Stimulated activated CD4-positive, alpha-beta T cell treated with anti-CD3 and anti-CD28 coated beads, Interleukin-1b, Interleukin-23, amount 100 ng/mL, for 4 hours (primary cell): ENCODE measurements at places on chromosomes 1 and 21.

DNA sequence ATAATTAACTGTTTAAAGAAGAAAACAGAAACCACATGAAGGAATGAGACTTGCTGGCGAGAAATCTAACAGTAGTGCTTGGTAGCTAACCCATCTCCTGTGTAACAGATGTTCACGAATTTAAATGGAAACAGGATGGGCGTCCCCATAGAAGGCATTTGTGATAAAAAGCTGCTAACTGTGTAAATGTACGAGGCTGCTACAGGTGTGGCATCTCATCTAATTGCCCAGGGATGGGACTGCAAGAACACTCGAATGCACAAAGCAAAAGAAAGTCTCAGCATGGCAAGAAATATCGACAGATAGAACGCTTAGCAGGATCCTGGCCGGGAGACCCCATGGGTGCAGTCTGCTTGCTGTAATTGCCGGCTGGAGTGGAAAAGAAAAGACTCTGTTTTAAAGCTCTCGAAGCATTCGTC lies 112.7 kb downstream of the RUNX1 start:
- DNase-seq = no peak

DNA sequence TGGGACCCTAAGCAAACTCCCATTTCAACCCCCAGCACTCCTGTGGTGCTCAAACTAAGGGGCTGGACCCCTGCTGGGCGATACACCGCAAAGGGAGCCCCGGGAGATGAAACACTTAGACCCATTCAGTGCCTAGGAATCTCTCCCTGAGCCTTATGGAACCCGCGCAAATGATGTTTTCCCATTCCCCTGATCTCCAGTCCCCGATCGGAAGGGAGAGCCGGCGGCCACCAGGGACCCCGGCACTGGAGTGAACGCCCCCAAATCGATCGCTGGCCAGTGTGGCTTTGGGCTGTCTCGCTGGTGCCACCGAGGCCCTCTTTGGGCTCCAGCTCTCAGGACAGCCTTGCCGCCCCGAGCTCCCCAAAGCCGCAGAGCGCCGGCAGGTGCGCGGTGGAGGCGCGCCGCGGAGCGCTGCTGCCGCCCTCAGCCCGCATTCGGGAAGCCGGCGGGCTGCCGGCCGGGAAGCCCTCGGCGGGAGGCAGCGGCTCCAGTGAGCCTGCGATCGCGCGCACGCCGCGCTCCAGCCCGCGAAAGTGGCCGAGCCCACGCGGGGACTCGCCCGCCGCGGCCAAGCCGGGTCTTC lies 1.1 kb downstream of the PLXNA2 start:
- DNase-seq = peak; percentile 13

DNA sequence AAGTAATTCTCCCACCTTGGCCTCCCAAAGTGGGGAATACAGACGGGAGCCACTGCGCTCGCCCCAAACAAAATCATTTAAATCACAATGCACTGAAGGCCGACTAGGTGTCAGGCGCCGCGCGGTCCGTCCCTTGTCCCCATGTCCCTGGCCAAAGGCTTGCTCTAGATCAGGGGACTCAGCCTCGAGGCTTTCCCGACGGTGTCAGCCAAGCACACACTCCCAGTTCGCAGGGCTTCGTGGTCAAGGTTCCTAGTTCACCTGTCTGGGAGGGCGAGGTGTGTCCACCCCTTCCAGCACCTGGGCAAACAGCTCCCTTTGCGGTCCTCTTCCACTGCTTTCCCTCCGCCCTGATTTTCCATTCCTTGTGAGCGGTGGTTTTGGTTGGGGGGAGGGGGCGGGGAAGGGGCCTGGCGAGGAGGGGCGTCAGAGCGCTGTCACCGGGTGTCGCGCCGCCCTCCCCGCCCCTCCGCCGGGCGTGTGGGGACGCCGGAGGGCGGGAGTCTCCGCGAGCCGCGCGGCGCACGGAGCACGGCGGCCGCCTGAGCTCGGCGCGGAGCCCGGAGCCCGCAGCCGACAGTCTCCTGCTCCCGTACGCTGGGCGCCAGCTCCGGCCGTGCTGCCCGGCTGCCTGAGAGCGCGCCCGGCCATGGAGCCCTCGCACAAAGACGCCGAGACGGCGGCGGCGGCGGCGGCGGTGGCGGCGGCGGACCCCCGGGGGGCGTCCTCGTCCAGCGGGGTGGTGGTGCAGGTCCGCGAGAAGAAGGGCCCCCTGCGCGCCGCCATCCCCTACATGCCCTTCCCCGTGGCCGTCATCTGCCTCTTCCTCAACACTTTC lies at the start of gene STUM:
Gene STUM (plus strand): TSS at position 509 of the 838 bp plus-strand sequence. CDS start 141 bp downstream, at position 650.
- no peak for DNase-seq

- no peak for DNase-seq
Measured at GRCh38 chr1:89635825-89636815, 3.2 kb downstream of the LRRC8C start.

DNA sequence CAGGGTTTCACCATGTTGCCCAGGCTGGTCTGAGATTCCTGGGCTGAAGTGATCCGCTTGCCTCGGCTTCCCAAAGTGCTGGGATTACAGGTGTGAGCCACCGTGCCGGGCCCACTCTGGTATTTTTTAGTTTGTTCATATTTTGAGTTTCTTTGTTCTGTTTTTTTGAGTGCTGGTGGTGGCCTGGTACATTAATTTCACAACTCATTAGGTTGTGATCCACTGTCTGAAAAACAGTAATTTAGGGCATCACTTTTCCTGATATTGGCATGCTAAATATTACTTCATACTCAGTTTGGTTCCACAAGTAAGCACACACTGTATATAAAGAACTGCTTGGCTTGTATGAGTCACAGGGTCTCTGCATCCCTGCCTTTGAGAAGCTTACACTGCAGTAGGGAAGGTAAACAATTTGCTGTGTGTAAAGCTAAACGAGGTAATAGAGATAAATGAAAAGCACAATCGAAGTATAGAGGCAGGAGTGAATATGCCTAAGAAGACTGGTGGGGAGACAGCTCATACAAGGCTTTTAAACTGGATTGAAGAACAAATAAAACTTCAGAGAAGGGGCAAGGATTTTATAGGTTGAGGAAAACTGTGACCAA lies 7.7 kb downstream of the SNX27 start:
- no peak for DNase-seq

DNA sequence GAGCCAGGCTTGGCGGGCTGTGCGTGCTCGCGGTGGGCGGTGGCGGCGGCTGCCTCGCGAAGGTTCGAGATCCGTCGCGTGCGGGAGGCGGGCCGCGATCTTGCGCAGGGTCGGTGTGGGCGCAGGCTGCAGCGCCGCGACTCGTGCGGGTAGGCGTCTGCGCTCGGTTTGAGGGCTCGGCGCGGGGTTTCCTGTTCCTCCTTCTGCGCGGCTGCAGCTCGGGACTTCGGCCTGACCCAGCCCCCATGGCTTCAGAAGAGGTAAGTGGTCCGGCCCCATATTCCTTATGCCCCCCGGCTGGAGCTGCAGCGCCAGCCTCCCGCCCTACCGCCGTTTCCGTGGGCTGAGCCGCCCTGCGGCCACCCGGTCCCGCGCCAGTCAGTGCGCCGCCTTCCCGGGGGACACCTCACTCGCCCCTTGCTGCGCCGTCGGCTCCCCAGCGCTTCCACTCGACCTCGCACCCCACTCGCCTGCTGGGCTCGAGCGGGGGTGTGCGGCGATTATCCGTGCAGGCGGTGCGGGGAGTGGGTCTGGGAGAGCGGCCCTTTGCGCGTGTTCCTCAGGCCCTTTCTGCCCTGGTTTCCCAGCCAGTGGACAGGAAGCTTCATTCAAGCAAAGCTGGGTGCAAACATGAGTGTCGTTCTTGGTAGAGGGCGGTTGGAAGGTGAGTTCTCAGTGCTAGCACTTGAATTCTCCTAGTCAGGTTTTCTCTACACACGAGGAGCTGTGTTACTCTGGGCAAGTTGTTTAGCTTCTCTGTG lies at the start of gene CACYBP:
Gene CACYBP (plus strand): TSS at position 12 of the 761 bp plus-strand sequence. CDS start 234 bp downstream, at position 246.
- no peak for DNase-seq

DNA sequence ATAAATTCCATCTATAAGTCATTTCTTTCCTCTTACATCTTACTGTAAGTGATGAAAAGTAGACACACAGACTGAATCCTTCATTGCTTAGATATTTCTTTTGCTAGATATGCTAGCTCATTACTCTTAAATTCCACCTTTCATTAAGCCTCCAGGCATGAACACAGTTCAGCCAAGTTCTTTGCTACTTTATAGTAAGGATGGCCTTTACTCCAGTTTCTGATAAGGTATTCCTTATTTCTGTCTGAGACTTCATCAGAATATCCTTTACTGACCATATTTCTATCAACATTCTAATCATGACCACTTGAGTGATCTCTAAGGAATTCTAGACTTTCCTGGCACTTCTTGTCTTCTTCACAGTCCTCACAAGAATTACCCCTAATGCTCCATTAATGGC lies 191.7 kb upstream of the KCTD3 start:
- no peak for DNase-seq

DNA sequence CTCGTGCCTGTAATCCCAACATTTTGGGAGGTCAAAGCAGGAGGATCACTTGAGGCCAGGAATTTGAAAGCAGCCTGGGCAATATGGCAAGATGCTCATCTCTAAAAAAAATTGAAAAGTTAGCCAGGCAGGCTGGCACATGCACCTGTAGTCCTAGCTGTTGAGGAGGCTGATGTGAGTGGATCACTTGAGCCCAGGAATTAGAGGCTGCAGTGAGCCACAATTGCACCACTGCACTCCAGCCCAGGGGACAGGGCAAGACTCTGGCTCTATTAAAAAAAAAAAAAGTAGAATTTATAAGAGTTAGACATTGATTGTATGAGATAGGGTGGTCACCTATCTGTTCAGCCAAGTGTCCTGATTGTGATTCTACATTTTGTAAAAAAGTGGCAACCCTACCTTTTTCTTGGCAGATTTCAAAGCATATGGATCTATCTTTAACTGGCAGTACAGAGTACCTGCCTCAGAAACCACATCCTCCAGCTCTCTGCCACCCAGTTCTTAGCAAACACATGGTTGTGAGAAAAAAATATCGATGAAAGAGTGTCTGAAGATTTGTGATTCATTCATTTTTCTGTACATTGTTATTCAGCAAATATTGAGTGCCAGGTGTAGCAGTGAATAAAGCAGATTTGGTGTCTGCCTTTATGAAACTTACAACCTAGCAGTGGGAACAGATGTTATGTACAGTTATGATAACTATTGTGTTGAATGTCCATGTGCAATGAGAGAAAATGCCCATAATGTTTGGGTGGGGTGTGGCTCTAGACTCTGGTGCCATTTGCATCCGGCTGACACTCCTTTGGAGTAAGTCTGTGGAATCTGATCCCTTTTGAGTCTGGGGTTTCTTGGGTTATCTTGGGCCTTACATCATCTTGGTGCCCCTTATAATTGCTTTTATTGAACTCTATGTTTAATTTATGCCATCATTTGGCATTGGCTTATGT lies 82.5 kb downstream of the ST3GAL3 start:
- no peak for DNase-seq

- DNase-seq = no peak
Measured at GRCh38 chr1:157894613-157895165, 53.1 kb upstream of the CD5L start.

- DNase-seq = no peak
Measured at GRCh38 chr21:44738621-44739020, 27.2 kb upstream of the TSPEAR start.

- no peak for DNase-seq
Measured at GRCh38 chr21:45460011-45460565, 55.1 kb downstream of the COL18A1 start.

- no peak for DNase-seq
Measured at GRCh38 chr1:56375326-56375804, 204.0 kb downstream of the PLPP3 start.

GRCh38 chr1:86155807-86156565 lies 586 bp downstream of the COL24A1 start:
- DNase-seq = no peak

DNA sequence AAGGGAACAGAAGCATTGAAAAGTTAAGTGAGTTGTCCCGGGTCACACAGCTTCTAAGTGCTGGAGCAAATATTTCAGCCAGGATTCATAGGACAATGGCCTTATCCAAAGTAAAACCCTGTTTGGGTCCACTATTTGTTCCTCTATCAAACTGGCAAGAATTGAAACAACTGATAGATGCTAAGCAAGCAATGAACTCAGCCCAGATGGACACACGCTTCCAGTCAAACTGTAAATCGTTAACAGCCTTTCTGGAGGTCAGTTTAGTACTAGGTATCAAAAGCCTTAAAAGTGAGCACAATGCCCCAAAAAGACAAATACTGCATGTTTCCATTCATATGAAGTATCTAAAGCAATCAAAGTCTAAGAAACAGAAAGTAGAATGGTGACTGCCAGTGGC lies 779 bp upstream of the SVBP start:
- DNase-seq = no peak

GRCh38 chr1:226073184-226073950 lies 10.9 kb downstream of the H3-3A start:
- no peak for DNase-seq

DNA sequence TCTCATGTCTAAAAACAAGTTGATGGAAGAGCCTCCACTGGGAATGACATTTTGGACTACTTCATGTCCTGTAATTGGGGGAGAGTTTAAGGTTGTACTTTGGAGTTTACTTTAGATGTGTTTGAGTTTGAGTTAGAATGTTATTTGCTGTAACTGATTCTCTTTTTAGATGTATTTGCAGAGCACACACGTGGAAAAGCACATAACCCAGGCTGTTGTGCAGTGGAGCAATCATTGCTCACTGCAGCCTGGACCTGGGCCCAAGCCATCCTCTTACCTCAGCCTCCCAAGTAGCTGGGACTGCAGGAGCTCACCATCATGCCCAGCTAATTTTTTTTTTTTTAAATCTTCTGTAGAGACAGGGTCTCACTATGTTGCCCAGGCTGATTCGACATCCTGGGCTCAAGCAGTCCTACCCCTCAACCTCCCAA lies 36.7 kb upstream of the SH3D21 start:
- no peak for DNase-seq

DNA sequence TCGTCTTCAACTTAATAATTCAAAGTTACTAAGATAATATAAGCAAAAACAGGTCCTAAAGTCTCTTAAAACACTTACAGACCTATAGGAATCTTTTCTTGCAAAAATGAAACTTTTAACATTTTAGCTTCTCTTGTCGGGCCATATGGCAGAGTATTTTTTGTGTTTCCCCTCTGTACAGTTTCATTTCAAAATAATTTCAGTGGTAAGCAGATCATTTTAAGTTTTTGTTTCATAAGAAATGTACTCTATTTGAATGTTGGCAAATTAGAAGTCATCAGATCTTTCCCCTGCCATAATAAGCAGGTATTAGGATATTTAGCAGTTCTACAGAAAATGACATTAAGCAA lies 37.9 kb downstream of the RGL1 start:
- no peak for DNase-seq
